Brain pericyte (primary cell): ENCODE measurements at places on chromosomes 7 and 10.

- no peak for DNase-seq
Observed at GRCh38 chr10:69902835-69903535, 101.3 kb downstream of the COL13A1 start.

- DNase-seq: no peak
Observed at GRCh38 chr10:32376097-32376496, 29.1 kb upstream of the EPC1 start.

DNA sequence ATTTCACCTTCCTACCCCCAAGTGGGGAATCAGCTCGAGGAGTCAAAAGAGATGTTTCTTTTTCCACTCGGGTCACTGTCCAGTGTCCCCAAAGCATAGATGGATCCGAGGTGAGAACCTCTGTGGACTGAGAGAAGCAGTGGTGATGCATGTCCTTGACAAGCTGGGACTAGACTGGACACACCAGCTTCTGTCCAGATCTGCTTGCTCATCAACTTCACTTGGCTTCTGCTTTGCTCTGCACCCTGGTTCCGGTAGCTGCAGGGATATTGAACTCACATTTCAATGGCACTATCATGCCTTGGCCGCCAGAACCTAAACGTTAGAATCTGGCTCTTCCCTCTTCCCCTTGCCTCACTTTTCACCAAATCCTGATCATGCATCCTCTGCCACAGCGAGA lies 50.3 kb upstream of the CXCL12 start:
- no peak for DNase-seq

- DNase-seq: no peak
Observed at GRCh38 chr7:71626206-71626605, 494.3 kb downstream of the GALNT17 start.

- DNase-seq: no peak
Observed at GRCh38 chr10:123962756-123963530, 71.3 kb upstream of the CPXM2 start.

- no peak for DNase-seq
Observed at GRCh38 chr7:99733448-99733847, 1.5 kb downstream of the CYP3A7 start.

- DNase-seq: no peak
Observed at GRCh38 chr10:12041766-12042408, 722 bp downstream of the UPF2 start.

GRCh38 chr7:142185801-142186200 lies 72.1 kb downstream of the PRSS58 start:
- DNase-seq: no peak

- no peak for DNase-seq
Observed at GRCh38 chr10:72333112-72334015, 21.4 kb downstream of the DNAJB12 start.

GRCh38 chr7:13849163-13849892 lies 140.1 kb downstream of the ETV1 start:
- DNase-seq: no peak

DNA sequence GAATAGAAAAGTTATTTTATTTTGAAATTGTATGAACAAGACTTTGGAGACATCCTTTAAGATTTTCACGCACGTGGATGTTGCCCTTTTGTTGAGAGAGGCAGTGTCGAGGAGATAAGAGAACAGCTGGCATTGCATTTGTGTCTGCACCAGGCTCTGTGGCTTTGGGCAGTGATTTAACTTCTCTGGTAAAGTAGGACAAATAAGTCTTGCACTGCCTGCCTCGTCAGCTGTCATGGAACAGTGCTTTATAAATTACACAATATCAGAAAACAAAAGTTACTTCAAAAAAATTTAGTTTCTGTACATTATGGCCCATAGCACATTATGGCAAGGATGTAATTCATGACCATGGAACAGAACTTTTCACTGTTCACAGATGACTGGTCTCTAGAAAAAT lies 20.1 kb downstream of the SNX10 start:
- DNase-seq: no peak

DNA sequence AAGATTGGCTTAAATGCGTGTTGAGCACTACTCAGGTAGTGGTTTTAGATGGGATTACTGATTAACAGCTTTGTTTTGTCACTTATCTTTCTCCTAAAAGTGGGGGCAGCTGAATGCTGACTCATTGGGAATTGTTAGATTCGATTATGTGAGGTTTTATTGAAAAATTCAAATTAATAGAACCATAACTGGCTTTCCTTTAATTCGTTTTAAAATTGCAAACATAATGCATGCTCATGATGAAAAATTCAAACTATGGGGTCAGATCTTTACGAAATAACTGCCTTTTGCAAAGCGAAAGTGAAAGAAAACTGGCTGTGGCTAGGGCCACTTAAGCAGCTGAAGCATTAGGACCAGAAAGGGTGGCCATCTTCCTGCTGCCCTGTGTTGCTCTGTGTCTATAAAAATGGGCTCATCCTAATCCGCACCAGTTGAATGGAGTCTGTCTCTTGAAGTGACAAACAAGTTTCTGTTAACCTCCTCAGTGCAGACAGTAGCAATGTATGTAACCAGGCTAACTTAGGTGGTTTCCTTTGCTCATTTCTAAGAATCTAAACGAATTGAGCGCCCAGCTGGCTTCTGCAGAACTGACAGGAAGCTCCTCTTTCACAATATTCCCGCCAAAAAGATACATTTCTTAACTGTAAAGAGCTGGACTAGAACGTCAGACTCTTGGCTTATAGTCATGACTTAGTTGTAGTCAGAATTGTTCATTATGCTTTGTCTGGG lies 27.8 kb downstream of the DENND10 start:
- DNase-seq: no peak

DNA sequence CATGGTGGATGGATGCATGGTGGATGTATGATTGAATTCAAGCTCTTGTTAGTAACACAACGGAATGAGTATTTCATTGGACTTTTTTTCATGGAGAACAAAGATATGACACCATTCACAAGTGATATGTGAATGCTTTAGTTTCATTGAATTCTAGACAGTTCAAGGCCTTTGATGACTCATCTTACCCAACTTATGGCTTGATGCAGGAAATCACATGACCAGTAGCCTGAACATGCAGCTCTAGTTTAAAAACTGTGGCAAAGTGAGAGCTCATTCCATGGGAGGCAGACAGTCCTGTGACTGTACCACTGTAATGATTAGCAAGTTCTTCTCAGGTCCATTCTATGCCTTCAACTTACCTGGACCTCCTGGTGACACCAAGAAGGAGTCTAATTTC lies 1239.3 kb downstream of the TYW1 start:
- DNase-seq: no peak

DNA sequence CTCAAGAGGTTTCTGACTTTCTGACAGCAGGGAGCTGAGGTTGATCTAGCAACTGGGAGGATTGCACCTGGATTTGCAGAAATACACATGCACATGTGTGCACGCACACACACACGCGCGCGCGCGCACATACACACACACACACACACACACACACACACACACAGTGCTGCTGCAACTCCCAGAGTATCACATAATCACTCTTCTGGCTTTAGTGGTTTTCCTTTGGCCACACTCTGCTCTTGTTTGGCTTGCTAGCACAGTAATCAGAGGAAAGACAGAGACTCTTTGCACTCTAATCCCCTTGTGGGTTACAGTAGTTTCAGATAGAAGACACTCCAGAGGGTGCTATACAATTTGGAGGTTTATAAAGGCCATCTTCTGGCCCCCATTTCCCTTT lies 705.0 kb downstream of the AUTS2 start:
- no peak for DNase-seq

GRCh38 chr7:78225534-78225933 lies 427.0 kb downstream of the PHTF2 start:
- DNase-seq: no peak
